ENCODE measurements at places on chromosomes 13 and 19.

DNA sequence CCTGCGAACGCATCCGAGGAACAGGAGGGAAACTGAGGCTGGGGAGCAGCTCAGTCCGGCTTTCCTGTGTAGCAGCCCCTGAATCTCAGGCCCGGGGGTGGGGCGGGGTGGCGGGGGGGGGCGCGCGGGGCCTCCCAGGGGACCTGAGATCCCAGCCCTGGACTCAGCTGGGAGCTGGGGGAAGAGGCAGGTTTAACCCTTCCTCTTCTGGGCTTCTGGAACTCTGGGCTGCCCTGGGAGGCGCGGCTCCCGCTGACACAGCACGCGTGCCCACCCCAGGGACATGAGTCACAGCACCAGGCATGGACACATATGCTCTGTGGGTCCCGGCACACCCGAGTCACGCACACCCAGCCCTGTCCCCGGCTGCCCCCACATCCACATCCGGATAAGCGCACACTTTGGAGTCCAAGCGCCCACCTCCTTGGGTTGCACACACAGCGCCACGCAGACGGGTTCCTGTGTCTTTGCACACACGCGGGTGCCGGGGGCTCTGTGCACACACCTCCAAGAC, 3.5 kb upstream of the CIRBP start:
- no peaks in the 10 kb centered on the region for H3K36me3 ChIP-seq
- peak overlapping the region; percentile 73 for H3K27ac ChIP-seq
- no peaks in the 10 kb centered on the region for H3K27me3 ChIP-seq
- DNase-seq, result peak; percentile 85
- H3K4me1 ChIP-seq, result peaks cover 59% of the 10 kb centered on the region
- H3K4me3 ChIP-seq, result peak overlapping the region; percentile 62

DNA sequence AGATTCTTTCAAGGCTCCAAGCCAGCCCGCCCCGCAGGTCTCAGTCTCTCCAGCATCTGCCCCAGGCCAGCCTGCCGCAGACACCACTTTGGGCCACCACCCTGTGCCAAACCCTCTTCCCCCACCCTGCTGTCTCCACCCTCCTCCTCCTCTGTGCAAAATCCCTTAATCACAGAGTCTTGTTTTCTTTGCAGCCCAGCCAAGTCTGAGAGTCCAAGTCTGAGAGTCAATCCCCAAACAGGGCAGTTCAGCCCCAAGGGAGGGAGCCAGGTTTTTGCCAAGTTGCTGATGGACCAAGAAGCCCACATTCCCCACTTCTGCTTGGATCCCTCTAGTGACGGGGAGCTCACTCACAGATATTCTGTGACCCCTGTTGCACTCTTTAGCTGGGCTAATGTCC, 3.1 kb downstream of the ADAMTS10 start:
- no peak overlapping the region for H3K4me3 ChIP-seq
- no peaks in the 10 kb centered on the region for H3K36me3 ChIP-seq
- no peaks in the 10 kb centered on the region for H3K27me3 ChIP-seq
- peaks cover 29% of the 10 kb centered on the region for H3K4me1 ChIP-seq

DNA sequence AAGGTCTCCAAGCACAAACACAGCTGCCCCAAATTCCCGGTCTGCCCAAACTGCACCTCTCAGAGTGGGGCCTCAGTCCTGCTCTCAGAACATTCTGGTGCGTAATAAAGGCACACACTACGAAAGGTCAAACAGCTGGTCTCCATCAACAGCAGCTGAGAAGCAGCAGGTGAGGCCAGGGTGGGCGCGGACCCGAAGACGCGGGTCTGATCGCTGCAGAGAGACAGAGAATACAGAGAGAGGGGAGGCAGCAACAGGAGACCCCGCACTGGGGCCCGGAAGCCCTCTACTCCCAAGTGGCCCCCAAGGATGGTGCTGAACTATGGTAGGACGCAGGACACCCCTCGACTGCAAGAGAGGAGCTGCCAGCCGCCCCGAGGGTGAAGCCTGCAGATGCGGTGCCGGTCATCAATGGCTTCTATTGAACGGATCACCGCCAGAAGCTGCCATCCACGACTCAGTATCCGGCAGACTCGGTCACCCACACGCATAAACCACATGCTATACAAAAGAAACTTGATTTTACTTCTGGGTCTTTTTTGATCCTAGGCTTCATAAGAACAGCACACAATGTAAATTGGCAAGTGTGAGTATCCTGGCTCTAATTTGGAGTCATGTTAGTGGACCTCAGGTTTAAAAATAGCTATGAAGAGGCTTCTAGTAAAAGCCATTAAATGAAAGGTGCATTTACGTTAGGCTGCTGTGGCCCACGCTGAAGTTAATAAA, 33.4 kb downstream of the STK24 start:
- peak overlapping the region; percentile 0 for H3K4me3 ChIP-seq
- H3K36me3 ChIP-seq, result peaks cover 6% of the 10 kb centered on the region
- peaks cover 75% of the 10 kb centered on the region for H3K4me1 ChIP-seq

DNA sequence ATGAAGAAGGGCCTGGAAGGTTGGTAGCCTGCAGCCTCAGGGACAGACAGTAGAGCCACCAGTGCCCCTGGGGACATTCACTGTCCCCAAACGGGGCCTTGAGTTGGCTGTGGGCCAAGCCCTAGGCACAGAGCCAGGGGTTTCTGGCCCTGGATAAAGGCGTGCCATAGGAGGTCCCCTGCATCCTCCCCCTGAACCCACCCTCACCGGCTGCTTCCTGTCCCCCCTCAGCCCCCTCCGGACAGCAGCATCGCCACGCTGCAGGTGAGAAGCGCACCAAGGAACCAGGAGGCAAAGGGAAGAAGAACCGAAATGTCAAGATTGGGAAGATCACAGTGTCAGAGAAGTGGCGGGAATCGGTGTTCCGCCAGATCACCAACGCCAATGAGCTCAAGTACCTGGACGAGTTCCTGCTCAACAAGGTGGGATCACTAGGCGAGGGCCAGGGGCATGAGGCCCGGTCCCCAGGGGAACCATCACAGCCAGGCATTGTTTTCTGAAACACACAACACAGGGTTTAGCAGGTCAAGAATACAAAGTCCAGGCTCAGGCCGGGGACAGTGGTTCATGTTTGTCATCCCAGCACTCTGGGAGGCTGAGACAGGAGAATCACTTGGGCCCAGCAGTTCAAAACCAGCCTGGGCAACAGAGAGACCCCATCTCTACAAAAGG, 14.6 kb upstream of the USE1 start:
- H3K4me3 ChIP-seq, result no peak overlapping the region
- H3K4me1 ChIP-seq, result no peaks in the 10 kb centered on the region
- no peaks in the 10 kb centered on the region for H3K27me3 ChIP-seq

DNA sequence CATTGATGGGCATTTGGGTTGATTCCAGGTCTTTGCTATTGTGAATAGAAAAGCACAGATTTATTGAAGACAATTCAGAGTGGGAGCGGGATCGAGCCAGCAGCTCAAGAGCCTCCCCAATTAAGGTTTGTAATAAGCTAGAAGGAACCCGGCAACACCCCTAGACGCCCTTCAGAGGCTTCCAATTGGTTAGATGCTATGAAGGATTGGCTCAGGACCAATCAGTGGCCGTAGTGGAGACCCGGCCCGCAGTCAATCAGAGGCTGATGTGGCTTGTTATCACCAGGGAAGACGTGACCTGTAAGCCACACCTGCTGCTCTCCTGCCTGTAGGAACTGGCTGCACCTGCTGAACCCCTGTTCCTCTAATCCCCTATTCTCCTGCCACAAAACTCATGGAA, 14.6 kb downstream of the SIGLEC11 start:
- no peak for DNase-seq
- peaks cover 6% of the 10 kb centered on the region for H3K27me3 ChIP-seq
- no peaks in the 10 kb centered on the region for H3K4me1 ChIP-seq
- no peak overlapping the region for H3K4me3 ChIP-seq
- H3K27ac ChIP-seq, result no peak overlapping the region

Data from CD8-positive, alpha-beta memory T cell (primary cell).